Activated CD4-positive, alpha-beta T cell treated with anti-CD3 and anti-CD28 coated beads for 48 hours (primary cell): ENCODE measurements at places on chromosomes 3 and 15.

DNA sequence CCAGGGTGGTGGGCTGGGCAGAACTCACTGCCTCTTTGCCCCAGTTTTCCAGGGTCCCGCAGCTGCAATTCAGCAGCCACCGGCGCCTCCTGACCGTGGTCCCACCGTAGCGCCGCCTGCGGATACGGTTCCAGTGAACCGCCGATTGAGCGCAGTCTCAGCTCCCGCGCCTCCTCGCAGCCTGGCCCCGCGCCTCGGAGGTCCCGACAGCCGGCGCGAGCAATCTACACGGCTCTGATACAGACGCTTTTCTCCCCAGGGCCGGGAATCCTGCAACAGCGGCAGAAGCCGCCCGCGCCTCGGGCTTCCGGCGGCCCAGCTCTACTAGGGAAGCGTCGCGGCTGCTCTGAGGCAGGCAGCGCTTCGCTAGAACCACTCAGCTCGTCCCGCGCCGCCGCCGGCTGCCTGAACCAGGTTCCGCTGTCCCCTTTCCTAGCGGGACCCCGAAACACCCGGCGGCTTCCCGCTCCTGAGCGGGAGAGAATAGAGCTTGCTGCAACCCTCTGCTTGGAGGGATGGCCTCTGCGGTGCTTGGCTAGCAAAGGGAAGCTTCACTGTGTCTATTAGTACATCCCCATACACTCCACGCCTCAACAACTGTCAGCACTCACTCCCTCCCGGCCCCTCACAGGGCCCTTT is 3.1 kb downstream of the FOXL2NB start:
- DNase-seq, result peak; percentile 45

GRCh38 chr3:142909282-142909681 is 20.4 kb upstream of the PCOLCE2 start:
- no peak for DNase-seq

DNA sequence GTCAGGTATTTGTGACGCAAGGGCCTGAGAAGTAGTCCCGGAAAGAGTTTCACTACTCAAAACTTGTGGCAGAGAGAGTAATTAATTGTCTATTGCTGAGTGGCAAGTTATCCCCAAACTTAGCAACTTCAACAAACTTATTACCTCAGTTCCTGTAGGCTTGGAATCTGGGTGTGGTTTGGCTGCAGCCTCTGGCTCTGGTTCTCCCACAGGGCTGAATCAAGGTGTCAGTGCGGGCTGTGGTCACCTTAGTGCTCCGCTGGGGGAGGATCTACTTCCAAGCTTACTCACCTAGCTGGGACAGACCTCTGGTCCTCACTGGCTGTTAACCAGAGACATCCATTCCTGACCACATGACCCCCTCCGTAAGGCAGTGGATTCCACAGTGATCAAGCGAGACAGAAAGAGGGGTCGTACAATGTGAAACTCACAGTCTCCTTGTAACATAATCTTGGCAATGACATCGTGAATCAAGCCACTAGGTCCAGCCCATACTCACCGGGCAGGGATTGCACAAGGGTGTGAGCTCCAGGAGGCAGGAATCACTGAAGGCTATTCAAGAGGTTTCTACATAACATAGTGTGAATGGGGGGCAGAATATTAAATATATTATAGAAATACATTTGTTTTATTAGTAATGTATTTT is 138.3 kb downstream of the RYR3 start:
- DNase-seq, result no peak

DNA sequence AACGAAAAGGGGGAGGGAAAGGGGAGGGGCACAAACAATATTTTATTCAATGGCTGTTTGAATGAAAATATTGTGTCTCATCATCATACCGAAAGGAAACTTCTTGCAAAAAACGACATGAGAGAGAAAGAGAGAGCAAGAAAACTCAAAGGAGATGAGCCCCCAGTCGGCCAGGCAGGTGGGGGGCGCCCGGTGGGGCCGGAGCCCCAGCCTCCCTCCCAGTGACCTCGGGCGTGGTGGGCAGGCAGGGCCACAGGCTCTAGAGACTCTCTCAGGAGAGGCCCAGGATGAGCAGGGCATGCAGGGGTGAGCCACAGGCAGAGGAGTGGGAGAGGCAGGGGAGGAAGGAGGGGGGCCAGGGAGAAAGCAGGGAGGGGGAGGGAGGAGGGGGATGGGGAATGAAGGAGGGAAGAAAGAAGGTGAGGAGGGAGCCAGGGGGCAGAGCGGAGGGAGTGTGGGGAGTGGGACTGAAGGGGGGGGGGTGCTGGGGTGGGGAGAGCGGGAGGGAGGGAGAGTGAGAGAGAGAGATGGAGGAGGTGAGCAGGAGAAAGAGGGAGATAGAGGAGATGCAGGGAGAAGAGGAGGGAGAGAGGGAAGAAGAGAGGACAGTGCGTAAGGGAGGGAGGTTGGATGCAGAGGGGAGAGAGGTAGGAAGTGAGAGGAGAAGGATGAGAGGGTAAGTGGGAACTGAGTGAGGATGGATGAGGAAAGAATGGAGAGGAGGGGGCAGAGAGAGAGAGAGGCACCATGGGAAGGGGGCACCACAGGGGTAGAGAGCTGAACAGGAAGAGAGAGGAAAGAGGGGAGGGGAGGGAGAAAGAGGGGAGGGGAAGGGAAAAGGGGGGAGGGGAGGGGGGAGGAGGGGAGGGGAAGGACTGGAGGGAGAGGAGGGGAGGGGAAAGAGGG is 14.1 kb upstream of the TMEM115 start:
- no peak for DNase-seq

- no peak for DNase-seq
These were observed 30.9 kb downstream of the GOLM2 start for GRCh38 chr15:44319385-44319784.

DNA sequence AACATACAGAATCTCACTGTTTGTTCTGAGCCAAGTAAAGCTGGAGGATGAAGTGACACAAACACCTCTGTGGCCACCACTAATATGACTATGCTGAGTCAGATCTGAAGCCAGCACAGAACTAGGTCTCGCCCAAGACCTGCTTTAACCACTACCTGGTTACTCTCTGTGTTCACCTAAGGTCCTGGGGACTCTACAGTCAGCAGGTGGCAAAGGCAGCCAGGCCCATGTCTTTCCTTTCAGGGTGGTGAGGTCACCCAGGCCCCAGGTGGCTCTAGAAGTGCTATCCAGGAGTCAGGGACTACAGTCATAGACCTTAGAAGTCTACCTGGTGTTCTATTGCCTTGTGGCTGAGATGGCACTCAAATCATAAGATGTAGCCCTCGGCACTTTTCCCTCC is 287.9 kb upstream of the ARRDC4 start:
- DNase-seq, result no peak

GRCh38 chr3:98817547-98818041 is 54.5 kb downstream of the ST3GAL6 start:
- DNase-seq, result no peak

GRCh38 chr3:133301731-133302130 is 98.1 kb upstream of the BFSP2 start:
- no peak for DNase-seq

GRCh38 chr3:97161169-97161568 is 346.8 kb downstream of the EPHA6 start:
- no peak for DNase-seq

DNA sequence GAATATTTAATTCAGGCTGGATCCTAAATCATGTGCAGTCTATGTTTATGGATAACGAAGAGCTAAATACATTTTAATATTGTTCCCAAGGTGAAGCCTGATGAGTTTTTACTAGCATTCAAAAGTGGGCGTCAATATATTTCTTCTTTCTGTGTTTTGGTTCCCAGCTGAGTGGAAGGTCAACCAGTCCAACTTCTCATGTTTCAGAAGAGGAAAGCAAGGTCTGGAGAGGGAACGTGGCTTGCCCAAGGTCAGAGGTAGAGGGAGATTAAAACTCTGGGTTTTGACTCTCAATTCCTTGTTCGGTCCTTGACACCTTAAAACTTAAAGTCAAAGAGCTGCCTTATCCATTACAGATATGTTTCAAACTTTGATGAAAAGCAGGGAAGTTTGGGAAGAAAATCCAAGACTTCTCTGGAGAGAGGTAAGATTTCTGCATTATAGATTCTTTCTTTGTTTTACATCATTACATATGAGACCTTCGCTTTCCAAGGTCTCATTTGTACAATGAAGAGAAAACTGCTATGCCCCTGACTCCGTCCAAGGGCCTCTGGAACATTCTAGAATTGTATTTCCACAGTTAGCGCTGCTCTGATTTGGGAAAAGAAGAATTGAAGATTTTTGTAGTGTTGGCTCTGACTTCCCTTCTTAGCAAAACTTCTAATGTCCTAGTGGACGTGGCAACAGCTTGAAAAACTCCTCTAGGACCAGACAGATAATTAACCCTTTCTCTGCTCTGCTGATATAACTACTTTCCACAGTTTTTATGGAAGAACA is 57.7 kb upstream of the HES1 start:
- DNase-seq, result no peak

DNA sequence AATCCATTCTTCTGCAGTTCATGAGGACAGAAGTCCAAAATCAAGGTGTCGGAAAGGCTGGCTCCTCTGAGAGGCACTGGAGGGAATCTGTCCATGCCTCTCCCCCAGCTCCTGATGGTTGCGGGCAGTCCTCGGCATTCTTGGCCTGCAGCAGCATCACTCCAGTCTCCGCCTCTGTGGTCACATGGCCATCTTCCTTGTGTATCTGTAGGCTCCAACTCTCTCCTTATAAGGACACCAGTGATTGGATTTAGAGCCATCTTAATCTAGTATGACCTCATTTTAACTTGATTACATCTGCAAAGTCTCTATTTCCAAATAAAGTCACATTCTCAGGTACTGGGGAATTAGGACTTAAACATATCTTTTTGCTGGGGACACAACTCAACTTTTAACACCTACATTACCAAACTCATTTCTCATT is 56.0 kb upstream of the FLNB start:
- no peak for DNase-seq

DNA sequence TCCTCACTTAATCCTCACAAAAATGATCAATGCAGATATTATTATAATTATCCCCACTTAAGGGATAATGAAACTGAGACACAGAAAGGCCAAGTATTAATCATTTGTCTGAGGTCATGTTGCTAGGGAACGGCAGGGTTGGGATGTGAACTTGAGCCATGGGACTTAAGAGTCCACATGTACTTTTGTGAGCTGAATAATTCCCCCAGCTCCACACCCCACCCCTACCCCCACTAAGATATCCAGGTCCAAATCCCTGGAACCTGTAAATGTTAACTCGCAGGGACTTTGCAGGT is 290.5 kb upstream of the GADL1 start:
- no peak for DNase-seq

DNA sequence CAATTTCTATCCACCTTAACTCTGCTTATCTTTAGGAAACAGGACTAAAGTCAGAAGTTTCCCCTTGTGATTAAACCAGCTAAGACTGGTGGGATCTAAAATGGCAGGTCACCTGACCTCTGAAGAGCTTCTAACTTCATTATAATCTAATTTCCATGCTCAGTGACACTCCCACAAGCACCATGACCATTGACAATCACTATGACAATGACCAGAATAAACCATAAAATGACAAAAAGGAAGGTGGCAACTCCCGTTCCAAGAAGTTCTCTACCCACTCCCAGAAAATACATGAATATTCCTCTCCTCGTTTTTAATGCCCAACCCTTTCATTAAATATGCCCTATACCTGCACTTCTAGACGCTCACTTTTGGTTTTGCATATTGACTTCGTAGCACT is 471.2 kb upstream of the CCDC54 start:
- DNase-seq, result no peak

- DNase-seq, result no peak
These were observed 9.7 kb upstream of the EIF1B start for GRCh38 chr3:40299721-40300335.

DNA sequence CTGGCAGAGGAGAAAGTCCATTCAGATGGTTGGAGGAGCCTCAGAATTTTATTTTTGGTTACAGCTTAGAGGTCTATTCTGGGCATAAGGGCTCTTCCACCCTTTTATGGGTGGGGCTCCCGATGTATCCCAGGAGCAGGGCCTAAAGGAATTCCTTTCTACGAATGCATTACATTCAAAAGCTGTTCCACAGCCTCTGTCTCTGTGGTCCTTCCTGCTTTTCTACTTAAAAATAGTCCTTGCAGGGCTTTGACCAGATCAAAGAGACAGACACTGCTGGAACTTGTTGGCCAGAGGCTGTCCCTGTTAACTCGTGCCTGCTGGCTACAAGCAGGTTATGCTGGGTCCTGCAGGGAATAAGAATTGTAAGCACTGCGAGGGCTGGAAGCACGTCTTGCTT is 14.4 kb upstream of the NOX5 start:
- no peak for DNase-seq

- DNase-seq, result no peak
These were observed 357.4 kb downstream of the GAP43 start for GRCh38 chr3:115980709-115981108.

- no peak for DNase-seq
These were observed 76.0 kb downstream of the SLCO3A1 start for GRCh38 chr15:91929509-91929908.

DNA sequence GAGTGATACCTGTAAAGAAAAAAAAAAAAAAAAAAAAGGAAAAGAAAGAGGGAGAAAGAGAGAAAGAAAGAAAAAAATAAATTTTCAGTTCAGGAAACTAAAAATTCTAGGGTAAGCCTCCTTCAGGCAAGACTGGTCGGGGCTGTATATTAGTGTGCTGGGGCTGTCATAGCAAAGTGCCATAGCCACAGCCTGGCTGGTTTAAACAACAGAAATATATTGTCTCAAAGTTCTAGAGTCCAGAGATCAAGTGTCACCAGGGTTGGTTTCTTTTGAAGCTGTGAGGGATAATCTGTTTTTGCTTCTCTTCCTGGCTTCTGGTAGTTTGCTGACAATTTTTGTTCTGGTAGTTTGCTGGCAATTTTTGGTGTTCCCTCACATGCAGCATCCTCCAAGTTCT is 48.4 kb upstream of the SLC25A26 start:
- no peak for DNase-seq

GRCh38 chr3:24837601-24838000 is 343.0 kb upstream of the THRB start:
- DNase-seq, result no peak
